Neuronal stem cell (in vitro differentiated cells): ENCODE measurements at places on chromosomes 5 and 9.

GRCh38 chr9:32706004-32706724, 70.7 kb upstream of the TAF1L start:
- no peak for DNase-seq

- DNase-seq = no peak
Measured at GRCh38 chr5:29587832-29588231, 1605.7 kb upstream of the CDH6 start.

- no peak for DNase-seq
Measured at GRCh38 chr9:123749580-123750202, 180.2 kb downstream of the DENND1A start.

DNA sequence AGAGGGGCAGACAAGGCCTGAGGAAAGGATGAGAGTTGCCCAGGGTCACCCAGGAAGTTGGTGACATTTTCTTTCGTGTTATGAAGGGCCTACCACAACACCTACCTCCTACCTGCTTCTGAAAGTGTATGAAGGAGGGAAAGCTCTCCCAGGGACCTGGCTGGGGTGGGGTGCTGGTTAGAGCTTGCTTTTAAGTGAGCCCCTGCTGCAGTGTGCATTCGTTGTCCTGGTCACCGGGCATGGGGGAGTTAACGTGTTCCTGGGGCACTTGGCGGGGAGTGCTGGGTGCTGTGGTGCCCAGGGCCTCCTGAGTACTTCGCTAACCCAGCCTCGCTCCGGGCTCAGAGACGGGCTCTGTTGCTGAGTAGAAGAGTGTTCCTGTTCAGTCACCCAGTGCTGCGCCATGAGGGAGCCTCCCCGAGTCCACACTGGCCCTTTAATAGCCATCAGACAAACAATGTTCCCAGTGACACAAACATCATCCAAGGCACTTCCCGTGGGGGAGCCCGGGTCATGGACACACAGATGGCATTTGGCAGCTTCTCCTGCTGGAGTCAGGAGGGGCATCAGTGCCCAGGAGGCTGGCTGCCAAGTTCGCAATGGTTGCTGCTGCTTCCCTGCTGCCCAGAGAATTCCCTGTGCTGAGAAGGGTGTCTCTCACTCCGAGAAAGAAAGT, 85.7 kb downstream of the AMBP start:
- DNase-seq = no peak
